Central memory CD4-positive, alpha-beta T cell (primary cell): ENCODE measurements at places on chromosomes 6 and 20.
A peak's percentile ranks its signal among the peaks of the same experiment; 100 is the strongest.

GRCh38 chr6:20416567-20417345 lies 15.1 kb downstream of the E2F3 start:
- no peak for DNase-seq

- DNase-seq: no peak
Observed at GRCh38 chr6:116513224-116513875, 1.9 kb downstream of the CALHM5 start.

- no peak for DNase-seq
Observed at GRCh38 chr6:128516514-128516898, 3.9 kb downstream of the PTPRK start.

DNA sequence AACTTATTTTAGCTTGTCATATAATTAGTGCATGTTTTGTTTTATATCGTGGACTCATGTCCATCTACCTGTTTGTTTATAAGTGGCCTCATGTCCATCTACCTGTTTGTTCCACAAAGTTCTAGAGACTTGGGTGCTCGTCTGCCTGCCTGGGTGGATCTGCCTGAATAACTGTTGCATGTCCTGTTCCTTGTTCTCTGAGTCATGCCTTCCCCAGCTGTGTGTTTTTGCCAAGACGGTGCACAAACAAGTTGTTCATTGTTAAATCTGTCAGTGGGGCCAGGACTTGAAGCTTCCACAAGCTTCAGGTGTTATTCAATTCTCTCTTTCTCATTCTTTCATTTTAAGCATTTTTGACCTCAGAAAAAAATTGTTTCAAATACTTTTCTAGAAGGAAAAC lies 358.0 kb upstream of the CITED2 start:
- no peak for DNase-seq

- no peak for DNase-seq
Observed at GRCh38 chr6:144405163-144405562, 120.0 kb downstream of the UTRN start.

- no peak for DNase-seq
Observed at GRCh38 chr20:25605148-25605547, 18.7 kb downstream of the NANP start.

DNA sequence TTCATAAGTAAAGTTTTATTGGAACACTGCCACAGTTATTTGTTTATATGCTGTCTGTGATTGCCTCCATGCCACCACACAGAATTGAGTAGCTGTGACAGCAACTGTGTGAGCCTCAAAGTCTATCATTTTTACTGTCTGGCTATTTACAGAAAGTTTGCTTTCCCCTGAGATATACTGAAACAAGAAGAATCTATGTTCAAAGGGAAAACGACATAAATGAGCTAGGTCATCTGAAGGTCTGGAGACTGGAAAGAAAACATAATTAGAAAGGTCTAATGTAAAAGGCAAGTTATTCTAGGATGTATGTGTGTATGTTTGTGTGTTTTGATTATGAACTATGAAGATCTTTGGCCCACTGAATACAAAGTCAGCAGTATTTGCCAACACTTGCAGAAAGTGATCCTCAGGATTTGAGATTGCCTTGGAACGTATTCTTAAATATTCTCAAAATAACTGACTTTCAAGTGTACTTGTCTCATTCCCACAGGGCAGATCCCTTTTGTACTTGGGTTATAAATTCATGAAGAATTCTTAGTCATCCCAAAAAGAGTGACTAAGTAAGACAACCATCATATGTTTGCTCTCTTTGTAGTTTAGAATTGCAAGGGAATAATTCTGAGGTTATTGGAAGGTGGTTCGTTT lies 677.7 kb downstream of the DOK5 start:
- no peak for DNase-seq

GRCh38 chr20:45970646-45971424 lies 1.2 kb downstream of the ZNF335 start:
- peak; percentile 24 for DNase-seq
